ENCODE measurements at places on chromosomes 2 and 18.
A peak's percentile ranks its signal among the peaks of the same experiment; 100 is the strongest.

- DNase-seq: peak; percentile 41
Measured at GRCh38 chr2:28956415-28956826, 24.7 kb upstream of the TOGARAM2 start.

DNA sequence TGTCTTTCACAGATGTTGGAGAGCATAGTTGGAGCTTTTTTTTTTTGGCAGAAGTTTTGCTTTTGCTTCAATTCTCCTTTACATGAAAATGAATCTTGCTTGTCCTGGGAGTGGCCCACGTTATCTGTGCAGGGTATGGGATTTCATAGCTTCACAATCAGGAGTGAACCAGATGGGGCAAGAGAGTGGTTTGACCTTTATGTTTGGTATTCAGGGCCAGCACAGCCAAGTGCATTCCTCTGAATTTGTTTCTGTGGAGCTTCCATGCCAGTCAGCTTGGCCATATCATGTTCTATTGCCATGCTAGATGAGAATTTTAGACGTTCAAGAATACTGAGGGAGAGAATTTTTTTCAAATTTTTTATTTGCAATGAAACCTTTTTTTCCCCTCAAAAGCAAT is 116.6 kb downstream of the PRPF40A start:
- no peak for DNase-seq

GRCh38 chr2:240208631-240209211 is 68.3 kb upstream of the OTOS start:
- DNase-seq: no peak

GRCh38 chr2:185771396-185771795 is 32.8 kb downstream of the FSIP2 start:
- no peak for DNase-seq

DNA sequence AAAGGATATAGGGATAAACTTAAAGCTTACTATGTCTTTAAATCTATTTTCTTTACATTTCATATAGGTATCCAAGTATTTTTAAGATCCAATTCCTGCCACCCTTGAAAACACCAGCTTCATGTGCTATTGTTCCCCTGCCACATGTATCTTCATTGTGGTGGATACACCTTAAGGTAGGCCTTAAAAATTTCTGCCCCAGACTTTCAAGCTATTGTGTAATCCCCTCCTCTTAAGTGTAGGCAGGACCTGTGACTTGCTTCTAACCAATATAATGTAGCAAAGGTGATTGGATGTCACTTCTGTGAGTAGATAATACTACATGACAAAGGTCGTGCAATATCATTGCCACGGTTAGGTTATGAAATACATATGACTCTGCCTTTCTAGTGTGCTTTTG is 119.5 kb downstream of the RAD51AP2 start:
- DNase-seq: no peak

- peak; percentile 73 for DNase-seq
Measured at GRCh38 chr2:230974096-230974913, 21.6 kb upstream of the SPATA3 start.

- no peak for DNase-seq
Measured at GRCh38 chr2:8858264-8858663, 20.9 kb upstream of the KIDINS220 start.

DNA sequence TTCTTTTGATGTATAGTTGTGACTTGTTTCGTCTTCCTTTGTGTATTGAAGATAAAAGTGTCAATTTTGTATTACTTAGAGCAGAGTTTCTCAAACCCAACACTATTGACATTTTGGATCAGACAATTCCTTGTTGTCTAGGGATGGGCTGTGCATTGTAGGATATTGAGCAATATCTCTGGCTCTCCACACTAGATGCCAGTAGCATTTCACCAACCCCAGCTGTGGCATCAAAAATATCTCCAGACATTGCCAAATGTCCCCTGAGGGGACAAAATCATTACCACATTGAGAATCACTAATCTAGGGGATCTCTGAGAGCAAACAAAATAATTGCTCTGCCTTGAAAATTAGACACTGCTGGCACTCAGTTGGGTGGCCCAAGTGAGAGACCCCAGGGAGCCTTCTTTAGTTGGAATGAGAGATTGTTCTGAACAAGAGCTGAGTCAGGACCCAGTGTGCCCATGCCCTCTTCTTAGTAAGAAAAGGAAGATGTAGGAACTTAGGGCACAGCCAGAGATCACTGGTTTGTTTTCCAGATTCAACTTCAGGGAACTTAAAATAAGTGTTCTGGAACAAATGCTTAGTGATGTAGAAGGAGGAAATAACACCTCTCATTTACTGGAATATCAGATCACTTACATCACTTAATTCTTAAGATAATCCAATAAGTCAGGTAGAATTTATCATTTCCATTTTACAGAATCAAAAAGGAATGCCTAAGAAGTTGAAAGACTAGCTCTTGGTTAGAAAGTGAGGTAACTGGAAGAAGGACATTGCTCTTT is 466.6 kb upstream of the TNP1 start:
- DNase-seq: no peak

DNA sequence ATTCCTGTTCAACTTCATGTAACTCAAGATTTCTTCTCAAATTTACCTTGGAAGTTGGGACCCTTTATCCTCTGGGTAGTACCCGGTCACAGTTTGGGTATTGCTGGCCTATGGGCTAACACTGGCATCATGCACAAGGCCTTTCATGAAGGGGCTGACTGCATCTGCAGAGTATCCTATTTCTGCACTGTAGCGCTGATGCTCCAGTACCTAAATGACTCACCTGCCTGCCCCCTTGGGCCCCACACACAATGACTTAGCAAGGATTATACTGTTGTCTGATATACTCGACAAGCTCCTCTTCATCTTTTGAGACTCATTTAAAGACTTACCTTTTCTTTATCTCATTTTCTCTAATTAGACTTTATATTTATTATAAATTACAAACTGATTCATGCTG is 39.9 kb downstream of the DNAH6 start:
- no peak for DNase-seq

GRCh38 chr2:11680901-11681721 is 11.1 kb upstream of the NTSR2 start:
- DNase-seq: no peak

DNA sequence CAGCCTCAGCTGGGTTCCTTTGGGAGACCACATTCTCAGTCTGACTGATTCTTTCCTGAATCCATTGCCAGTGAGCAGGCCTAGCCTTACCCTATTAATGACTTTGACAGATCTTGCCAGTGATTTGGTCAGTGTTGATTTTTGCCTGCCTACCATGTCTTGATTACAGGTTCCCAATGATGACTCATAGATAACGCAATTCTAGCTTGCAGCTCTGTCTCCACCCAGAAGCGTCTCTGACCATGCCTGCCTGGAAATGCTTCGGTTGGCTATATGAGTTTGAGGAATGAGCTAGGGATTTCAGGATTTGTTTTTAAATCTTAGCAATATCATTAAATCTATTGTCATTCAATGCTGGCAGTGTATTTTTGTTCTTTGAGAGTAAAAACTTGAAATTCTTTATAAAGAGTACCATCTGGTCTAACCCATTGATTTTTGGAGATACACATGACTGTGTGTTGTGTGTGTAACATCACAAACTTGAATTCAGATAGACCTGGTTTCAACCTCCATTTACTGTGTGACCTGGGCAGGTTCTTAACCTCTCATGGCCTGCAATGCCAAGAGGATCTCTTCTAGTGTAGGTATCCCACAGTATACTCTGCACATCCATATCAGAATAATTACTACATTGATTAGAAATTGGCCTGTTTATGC is 57.0 kb downstream of the CCDC150 start:
- no peak for DNase-seq

GRCh38 chr2:217568289-217568971 is 434.4 kb downstream of the TNS1 start:
- no peak for DNase-seq

- DNase-seq: no peak
Measured at GRCh38 chr2:182971820-182972547, 66.3 kb downstream of the NCKAP1 start.

- DNase-seq: no peak
Measured at GRCh38 chr2:185785851-185786473, 47.4 kb downstream of the FSIP2 start.

GRCh38 chr2:237723602-237724001 is 75.0 kb upstream of the RBM44 start:
- no peak for DNase-seq

- no peak for DNase-seq
Measured at GRCh38 chr18:79944126-79944731, 7.2 kb downstream of the SLC66A2 start.

DNA sequence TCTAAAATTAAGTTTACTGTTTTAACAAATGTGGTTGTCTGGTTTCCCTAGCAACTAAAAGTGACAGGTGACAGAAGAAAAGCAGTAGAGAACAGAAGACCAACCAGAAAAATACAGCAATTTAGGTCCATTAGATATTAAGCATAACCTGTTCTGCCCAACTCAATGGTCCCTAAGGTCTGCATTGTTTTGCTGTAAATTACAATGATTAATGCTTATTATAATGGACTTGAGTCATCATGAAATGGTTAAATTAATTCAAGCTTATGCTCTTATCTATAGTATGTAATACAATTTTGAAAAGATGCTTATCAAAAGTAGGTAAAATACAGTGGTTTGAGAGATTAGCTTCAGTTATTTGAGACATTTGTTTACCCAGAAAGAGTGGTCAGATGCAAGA is 378.0 kb downstream of the GRB14 start:
- DNase-seq: no peak

DNA sequence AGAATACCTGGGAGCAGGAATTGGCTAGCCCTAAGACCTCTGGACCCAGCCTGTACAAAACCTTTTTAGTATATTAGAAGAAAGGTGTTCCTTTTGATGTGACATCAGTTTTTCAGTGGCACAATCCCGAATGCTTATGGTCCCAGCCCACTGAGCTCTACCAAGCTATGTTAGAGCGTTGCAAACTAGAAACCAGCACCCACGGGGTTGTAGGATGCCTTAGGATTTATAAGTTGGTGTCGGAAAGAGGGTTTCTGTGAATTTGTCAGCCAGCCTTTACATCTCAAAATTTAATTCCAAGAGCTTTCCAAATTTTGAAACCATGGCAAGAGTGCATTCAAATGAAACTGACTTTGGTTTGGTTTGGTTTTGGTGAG is 499 bp upstream of the LMAN1 start:
- no peak for DNase-seq

GRCh38 chr18:55402731-55403405 is 185.1 kb downstream of the TCF4 start:
- DNase-seq: no peak

- no peak for DNase-seq
Measured at GRCh38 chr2:11177871-11178690, 22.8 kb downstream of the SLC66A3 start.

GRCh38 chr18:55920063-55920462 is 332.1 kb upstream of the TCF4 start:
- no peak for DNase-seq

- no peak for DNase-seq
Measured at GRCh38 chr2:193929131-193929530, 1727.9 kb upstream of the SLC39A10 start.

GRCh38 chr2:38533180-38533579 is 69.5 kb downstream of the HNRNPLL start:
- DNase-seq: no peak

DNA sequence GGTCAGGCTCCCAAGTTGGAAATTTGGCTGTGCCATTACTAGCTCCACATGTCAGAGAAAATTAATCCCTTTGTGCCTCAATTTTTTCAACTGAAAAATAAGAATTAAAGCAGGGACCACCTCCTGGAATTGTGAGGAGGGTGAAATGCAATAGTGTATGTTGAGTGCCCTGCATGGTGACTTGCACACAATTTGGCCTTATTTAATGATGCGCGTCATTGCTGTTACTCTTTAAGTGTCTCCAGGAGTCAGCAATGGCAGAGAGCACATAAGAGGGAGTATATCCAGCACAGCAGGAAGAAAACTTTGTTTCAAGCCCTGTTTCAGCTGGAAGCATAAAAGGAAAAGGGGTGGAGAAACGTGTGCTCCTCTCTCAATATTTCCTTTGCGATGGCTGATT is 215.8 kb downstream of the ALK start:
- DNase-seq: no peak

GRCh38 chr2:12006850-12007249 is 260.4 kb downstream of the LPIN1 start:
- no peak for DNase-seq

GRCh38 chr18:62331581-62332356 is 6.7 kb downstream of the TNFRSF11A start:
- DNase-seq: no peak

GRCh38 chr2:35508601-35509000 is 847.0 kb upstream of the CRIM1 start:
- no peak for DNase-seq

GRCh38 chr2:132757676-132758075 is 87.7 kb upstream of the LYPD1 start:
- no peak for DNase-seq

DNA sequence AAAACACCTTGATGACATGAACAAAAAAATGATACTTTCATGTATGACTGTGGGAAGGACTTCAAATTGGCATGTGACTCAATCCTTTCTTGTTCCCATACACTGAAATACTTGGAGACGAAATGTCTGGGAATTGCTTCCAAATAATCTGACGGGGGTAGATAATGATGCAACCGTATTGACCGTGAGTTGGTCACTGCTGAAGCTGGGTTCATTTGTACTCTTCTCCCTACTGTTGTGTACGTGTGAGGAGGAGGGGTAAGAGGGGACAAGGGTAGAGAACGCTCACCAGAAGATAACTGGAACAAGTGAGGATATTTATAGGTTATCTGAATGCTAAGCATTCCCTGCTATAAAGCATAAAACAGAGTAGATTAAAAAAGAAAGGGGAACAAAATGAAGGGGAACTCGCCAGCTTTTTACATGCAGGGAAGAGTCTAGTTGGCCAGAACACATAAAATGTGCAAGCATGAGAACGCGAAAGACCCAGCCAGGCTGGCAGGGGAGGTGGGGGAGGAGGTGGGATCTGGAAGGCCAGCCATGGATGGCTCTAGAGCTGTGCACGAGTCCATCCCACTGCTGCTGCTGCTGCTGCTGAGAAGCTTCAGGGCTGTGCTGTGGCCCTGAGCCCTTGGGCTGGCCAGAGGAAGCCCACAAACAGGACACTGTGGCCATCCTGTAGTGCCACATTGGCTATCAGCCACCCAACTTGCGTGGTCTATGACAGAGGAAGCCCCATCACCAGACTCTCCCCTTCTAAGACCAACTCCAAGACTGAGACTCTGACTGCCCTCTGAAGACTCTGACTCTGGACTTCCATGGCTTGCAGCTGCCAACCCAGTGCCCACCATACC is 15.2 kb upstream of the CETN1 start:
- DNase-seq: no peak

- no peak for DNase-seq
Measured at GRCh38 chr2:67516362-67516761, 119.2 kb downstream of the ETAA1 start.

GRCh38 chr2:207071820-207072219 is 93.9 kb downstream of the KLF7 start:
- DNase-seq: no peak

- DNase-seq: no peak
Measured at GRCh38 chr2:65349863-65350262, 82.5 kb downstream of the SPRED2 start.

GRCh38 chr2:47785986-47786385 is 3.0 kb downstream of the MSH6 start:
- no peak for DNase-seq

All from T-helper 22 cell (primary cell).